ENCODE measurements at places on chromosomes 1 and 21.

DNA sequence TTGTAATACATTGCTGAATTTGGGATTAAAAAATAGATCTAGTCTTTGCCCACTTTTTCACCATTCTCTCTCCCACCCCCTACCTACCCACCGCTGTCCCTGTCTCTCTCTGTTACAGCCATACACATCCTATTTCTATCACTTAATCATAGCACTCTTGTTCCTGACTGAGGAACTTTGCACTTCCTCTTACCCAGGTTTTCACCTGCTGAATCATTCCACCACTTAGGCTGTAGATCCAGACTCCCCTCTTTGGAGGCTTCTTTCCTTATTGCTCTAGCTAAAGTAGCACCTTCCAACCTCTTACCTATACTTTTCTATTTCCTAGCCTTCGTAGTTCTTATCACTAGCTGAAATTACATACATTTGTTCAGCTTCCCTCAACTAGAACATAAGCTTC is 59.6 kb downstream of the ATP6V1G3 start:
- no peak for DNase-seq

- no peak for DNase-seq
Measured at GRCh38 chr1:47179988-47180563, 9.8 kb downstream of the PDZK1IP1 start.

GRCh38 chr1:110134050-110134595 is 16.2 kb upstream of the SLC6A17 start:
- no peak for DNase-seq

DNA sequence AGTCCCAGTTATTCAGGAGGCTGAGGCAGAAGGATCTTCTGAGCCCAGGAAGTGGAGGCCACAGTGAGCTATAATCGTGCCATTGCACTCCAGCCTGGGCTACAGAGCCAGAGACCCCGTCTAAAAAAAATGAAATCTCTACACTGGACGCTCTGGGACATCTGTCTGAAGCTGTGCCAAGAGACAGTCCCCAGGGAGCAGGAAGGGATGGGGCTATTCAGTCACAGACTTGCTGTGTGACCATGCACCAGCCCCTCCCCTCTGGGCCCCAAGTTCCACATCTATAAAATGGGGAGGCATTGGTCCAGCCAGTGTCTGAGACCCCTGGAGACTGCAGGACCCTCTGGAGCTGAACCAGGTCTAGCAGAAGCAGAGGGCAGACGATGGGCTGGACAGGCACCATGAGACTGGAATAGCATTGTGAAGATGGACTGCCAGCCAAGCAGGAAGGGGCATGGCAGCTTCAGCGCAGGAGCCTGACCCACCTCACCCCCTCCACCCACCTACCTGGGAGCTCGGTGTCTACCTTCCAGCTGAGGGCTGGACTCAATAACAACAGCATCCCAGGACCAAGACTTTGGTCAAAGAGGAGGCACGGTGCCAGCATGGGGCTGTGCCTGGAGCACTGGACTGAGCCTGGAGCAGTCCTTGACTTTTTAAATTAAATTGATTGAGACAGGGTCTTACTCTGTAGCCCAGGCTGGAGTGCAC is 1.4 kb downstream of the TMEM54 start:
- DNase-seq: no peak

DNA sequence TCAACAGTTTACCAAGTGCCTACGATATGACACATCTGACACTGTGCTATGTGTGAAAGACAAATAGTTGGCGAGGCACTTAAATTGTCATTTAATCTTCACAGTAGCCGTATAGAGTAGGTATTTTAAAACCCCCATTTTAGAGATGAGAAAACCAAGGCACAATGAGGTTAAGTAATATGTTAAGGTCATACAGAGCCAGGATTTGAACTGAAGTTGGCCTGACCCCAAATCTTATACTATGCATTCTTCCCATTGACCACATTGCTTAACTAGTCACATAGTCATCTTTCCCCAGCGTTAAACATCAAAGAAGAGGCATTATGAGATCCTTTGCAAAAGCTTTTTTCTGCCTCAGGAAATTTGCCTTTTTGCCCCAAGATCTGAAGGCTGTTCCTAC is 3.9 kb downstream of the INKA2 start:
- DNase-seq: no peak

DNA sequence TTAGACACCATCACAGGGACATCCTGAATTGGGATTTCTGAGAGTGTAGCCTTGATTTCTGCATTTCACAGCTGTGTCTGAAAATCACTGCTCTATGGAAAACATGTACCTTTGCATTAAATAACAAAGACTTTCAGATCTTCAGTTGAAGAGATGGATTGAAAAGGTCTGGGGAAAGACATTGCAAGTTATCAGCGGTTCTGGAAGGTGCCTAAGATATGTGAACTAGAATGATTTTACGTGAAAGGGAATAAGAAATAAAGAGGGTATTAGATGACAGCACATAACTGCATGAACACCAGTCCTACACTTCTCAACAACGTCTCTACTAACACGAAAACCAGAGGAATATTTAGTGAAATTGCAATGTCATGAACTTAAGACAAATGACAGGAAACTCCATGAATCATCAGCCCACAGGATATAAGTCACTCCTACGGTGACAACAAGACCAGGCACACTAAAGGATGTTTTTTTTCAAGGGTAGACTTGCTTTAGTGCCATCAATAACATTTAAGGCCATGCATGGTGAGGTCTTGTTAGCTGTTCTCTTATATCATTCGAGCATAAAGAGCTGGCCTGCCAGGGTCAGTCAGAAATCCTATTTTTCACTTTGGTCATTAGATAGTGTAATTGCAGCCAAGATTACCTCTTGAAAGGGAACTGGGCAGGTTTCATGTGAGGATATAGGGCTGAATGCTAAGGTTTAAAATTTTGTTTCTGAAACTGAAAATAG is 283.1 kb downstream of the GRIK1 start:
- DNase-seq: no peak

- no peak for DNase-seq
Measured at GRCh38 chr1:156128654-156129597, 14.4 kb downstream of the LMNA start.
